NCI-H1092 (cell line): ENCODE measurements at places on chromosomes 5 and 9.

GRCh38 chr9:107000218-107000617 is 137.3 kb downstream of the ZNF462 start:
- DNase-seq: no peak

DNA sequence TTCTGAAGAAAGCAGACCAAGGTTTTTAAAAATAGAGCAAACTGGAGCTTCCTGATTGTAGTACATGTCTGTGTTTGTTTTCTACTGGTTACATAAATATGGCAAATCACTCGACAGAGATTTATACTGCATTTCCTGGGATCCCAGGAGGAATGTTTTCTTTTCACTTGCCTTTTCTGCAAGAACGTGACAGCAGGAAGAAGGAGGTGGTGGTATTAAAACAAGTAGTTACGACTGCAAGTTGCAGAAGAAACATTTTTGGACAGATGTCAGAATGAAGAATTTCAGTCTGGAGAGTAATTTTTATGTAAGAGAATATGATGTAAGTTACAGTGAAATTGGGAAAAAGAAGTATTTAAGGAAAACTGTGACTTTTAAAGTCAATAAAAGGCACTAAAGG is 253.7 kb upstream of the NFIL3 start:
- DNase-seq: no peak

DNA sequence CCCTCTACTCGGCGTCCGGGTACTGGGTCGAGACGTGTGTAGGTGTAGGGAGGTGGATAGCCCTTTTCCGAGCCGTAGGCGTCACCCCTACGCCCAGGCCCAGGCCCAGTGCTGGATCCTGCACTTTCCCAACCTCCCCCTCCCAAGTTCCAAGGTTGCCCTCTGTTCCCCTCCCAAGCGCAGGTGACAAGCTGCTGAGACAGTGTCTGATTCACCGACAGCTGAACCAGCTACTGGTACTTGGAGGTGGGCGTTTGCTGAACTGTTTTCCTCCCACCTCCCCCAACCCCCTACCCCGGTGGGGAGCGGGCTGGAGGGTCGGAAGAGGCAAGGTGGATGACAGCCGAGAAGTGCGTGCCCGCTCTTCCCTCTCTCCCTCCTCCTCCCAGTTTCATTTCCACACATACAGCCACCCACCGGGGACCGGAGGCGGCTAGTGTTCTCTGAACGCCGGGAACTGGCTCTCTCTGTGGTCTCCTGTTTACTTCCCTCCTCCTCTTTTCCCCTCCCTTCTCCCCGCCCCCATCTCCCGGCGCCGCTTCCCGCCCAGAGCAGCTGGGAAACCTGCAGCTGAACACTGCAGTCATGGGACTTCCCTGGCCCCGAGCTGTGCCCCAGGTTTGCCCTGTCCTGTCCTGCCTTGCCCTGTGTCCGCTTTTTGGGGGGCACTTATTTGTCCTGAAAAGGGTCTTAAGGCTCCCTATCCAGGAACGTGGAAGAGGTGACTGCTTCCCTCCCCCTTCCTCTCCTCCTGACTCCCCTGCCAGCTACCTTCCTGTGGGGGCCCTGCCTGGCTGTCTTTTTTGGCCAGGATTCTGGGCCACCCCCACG is 6.2 kb upstream of the KLF9 start:
- peak; percentile 83 for DNase-seq

- no peak for DNase-seq
These were observed 153.1 kb downstream of the CCDC192 start for GRCh38 chr5:127856292-127856691.

- DNase-seq: no peak
These were observed 69.2 kb downstream of the SYK start for GRCh38 chr9:90870621-90871326.

- DNase-seq: no peak
These were observed 27.8 kb downstream of the DPYSL3 start for GRCh38 chr5:147481874-147482705.

DNA sequence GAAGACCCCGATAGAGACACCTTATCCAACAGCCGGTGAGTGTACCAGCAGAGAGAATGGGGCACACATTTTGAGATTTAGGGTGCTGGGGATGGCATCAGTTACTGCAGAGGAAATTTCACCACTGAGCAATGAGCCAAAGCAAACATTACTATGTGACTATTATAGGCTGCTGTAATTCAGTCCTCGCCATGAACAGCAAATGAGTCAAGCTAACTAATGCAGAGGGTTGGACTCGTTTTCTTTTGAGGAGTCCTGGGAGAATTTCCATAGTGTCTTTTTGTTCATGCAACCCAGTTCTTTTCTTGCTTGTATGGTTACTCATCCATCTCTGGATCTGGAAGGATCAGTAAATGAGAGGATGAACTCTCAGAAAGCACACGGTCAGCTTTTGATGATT is 323.8 kb downstream of the PSAT1 start:
- no peak for DNase-seq
